OCI-M1 (cell line): ENCODE measurements at places on chromosomes 6 and 20.

DNA sequence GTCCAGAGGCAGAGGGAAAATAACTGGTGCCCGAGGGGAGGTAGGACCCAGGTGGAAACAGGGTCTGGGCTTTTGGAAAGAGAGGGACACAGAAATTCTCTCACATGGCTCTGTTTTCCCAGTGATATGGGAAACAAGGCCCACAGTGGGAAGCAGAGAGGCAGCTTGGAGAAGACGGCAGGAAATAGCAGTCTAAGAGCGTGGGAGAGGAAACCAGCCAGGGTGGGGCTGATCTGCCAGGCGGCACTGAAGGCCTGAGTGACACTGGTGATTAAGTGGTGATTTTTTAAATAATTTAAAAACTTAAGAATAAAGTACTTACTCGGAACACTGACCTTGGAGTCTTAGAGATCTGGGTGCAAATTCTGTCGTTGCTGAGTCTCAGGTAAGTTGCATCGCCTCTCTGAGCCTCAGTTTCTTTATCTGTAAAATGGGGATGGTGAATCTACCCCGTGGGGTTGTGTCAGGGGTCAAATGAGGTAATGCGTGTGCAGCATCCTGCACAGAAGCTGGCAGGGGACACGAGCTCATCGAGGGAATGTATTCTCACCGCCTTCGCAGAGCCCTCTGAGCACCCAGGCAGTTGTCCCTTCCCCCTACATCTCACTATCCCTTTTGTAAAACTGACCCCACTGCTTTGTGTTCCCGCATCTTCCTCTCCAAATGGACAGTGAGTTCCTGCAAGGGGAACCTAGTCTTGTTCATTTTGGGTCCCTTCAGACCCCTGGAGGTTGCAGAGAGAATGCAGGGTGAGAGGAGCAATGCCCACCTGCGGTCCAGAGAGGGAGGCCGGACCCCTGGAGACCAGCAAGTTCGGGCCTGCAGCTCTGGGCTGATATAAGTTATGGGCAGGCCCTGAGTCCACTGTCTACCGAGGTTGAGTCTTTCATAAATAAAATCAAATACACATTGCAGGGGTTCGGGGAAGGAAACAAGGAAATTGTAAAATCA, 228.6 kb upstream of the PMEPA1 start:
- no peak for DNase-seq

DNA sequence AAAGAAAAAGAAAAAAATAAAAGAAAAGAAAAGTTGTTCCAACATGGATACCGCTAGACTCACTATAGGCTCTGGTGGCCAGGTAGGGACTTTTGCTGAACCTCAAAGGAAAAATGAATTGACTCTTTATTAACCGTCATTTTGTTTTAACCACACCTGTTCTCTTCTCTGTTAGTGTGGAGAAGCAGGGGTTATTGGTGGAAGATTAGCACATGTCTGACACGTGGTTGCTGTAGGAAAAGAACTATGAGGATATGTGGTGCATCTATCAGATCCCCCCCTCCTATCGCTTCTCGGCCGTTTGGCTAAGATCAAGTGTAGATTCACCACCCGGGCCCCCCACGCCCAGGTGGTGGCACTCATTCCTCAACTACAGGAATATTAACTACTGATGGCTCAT, 212.4 kb upstream of the ZNF184 start:
- no peak for DNase-seq

- DNase-seq, result no peak
These were observed 140.4 kb downstream of the HDGFL1 start for GRCh38 chr6:22709803-22710202.

DNA sequence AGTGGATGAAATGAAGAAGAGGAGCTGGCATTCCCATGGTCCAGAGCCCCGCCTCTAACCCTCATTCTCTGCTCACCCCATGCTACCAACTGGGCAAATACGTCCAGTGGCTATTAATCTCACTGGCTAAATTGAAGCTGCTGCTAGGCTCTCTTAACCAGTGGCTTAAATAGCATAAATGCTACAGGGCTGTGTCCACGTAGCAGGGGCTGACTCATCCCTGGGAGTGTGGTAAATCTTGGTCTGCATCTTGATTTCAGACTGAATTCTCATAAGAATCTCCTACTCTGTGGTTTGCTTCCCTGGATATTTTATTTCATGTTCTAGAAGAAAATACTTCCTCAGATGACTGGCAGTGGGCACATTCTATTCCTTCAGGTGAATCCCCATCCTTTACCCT, 193.1 kb upstream of the ARG1 start:
- no peak for DNase-seq

DNA sequence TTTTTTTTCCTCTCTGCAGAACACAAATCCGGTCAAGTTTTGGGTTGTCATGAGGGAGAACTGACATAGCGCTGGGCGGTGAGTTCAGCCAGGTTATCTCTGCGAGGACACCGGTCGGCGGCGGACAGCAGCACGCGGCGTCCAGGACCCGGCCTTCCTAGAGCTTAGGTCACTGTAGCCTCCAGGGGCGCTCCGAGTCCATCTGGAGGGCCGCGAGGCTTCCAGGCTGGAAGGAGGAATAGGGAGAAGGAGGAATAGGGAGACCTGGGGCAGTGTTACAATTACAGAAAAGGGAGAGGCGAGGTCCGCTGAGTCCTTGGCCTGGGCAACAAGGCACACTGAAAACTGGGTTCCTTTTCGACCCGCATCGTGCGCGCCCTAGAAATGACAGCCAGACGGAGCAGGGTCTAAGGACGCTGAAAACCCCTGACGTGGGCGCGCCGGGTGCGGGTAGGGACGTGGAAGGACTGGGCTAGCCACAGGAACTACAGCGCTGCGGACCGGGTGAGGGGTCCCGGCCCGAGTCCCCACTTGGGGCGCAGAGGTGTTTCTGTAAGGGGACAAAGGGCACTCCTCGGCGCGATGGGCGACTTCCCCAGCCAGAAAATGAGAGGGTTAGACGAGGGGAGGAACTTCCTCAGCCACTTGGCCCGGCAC, 536 bp upstream of the FNDC1 start:
- no peak for DNase-seq

- DNase-seq, result no peak
These were observed 1.3 kb downstream of the BTBD3 start for GRCh38 chr20:11918981-11919380.

DNA sequence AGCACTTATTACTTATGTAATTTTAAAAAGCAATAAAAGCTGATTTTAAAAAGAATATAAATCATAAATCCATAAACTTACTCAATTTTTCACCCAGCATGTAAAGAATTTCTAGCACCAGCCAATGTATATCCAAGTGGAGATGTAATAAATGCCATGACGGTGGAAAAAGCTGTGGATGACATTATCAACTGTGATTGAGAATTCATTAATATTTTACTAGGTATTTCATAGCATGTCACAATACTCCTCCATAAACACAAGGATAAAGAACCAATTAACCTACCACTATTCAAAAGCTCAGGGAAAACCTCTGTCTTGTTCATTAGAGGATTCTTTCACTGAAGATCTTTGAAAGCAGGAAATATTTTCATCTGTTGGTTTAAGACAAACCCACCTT, 13.2 kb downstream of the MMS22L start:
- no peak for DNase-seq

DNA sequence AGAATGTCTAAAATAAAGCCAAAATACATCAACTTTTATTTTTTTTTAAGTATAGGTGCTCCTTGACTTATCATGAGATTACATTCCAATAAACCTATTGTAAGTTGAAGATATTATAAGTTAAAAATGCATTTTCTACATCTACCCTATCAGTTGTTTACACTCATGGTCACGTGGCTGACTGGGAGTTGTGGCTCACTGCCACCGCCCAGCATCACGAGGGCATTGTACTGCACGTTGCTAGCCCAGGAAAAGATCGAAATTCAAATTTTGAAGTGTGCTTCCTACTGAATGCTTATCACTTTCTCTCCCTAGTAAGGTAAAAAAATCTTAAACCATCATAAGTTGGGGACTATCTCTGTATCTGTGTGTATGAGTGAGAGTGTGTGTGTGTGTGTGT, 126.6 kb upstream of the RIN2 start:
- DNase-seq, result peak; percentile 36

- peak; percentile 56 for DNase-seq
These were observed 111.6 kb downstream of the TINAG start for GRCh38 chr6:54419885-54420284.

- DNase-seq, result no peak
These were observed 109.0 kb downstream of the RALGAPA2 start for GRCh38 chr20:20603339-20603990.

- no peak for DNase-seq
These were observed 8.4 kb downstream of the PAX1 start for GRCh38 chr20:21713901-21714296.

DNA sequence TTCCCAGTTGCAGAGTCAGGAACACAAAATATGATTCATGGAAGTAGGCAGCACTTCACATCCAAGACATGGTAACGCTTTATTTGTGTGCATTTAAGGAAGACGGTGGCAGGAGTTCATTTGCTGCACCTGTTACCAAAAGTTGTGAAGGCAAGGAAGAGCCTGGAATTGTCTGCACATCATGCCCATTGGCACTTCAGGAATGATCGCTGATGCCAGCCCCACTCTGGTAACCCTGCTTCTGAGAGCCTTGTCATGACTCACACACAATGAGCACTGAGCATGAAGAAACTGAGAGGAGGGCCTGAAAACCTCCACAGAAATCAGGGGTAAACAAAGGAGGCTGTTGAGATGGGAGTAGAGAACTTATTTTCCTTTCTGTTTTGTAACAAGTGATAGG, 181.1 kb downstream of the RPS12 start:
- DNase-seq, result no peak

DNA sequence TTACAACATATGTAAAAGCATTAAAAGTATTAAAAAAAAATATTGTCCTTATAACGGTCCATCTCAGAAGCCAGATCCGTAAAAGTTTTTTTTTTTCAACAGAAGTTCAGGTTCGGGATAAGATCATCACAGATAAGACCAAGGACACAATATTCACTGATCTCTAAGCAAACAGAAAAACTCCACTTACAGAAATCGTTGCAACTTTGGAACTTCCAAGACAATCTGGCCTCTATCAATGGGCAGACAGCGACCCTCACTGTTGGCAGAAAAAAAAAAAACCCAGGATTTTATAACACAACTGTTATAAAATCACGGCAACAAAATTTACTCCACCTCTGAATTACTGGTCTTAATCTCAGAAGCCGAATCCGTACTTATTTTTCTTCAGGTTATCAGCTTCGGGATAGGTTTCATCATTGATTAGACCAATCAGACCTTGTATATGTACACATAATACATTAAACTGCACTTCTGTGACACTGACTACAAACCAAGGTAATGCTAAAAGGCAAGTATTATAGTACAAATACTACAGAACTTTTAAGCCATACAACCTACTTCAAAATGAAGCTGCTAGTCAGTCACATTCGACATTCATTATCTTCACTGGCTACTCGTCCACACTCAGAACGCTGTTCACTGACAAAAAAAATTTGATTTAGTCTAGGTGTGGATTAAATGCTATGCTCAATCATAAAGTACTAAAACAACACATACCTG, 34.7 kb upstream of the SYNCRIP start:
- peak; percentile 75 for DNase-seq

- DNase-seq, result no peak
These were observed 148.5 kb upstream of the DEFB112 start for GRCh38 chr6:50198245-50198644.

DNA sequence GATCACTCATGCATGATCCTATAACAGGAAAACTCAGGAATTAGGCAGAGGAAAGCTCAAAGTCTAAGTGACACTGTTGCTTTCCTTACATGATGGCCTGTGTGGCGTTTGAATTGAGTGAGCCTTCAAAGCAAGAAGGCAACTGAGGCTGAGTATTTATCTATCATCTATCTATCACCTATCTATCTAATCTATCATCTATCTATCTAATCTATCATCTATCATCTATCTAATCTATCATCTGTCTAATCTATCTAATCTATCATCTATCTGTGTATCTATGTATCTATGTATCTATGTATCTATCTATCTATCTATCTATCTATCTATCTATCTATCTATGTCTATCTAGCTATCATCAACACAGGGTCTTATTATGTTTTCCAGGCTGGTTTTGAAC, 41.8 kb upstream of the BCLAF1 start:
- no peak for DNase-seq

DNA sequence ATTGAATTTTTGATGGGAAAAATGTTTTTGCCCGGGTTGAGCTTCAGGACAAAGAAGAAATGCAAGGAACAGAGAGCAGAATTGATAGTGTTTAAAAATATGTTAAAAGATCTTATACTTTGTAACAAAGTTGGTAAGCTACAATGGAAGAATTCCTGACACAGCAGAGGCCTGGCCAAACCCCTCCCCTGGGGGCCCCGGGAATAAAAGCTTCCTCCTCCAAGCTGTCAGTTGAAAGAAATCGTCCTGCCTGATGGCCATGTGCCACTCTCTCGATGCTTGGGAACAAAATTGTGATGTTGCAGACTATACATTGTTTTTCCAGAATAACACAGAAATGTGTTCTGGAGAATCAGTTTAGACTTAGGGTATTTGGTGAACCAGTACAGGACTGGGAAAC, 14.2 kb upstream of the TOX2 start:
- DNase-seq, result no peak
